Memory B cell (primary cell): ENCODE measurements at places on chromosomes 6 and 20.
A peak's percentile ranks its signal among the peaks of the same experiment; 100 is the strongest.

- H3K4me3 ChIP-seq = no peak overlapping the region
- H3K36me3 ChIP-seq = no peaks in the 10 kb centered on the region
- no peak overlapping the region for H3K27ac ChIP-seq
- H3K4me1 ChIP-seq = no peaks in the 10 kb centered on the region
- peaks cover 5% of the 10 kb centered on the region for H3K27me3 ChIP-seq
These were observed 18.5 kb downstream of the ATP9A start for GRCh38 chr20:51749674-51750036.

DNA sequence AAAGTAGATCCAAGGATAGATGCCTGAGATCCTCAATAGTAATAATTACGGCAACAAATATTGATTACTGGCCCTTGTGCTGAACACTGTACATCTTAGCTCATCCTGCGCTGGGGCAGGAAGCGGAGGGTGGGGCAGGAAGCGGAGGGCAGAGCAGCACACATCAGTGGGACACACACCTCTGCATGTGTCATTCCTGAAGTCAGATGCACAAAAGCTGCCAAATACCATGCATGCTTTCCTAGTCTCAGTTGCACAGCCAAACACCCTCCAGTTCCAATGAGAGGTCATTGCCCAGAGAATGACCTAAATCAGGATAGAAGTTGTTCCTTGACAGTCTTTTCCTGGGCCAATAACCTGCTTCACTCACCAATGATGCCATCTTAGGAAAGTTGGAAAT, 74.4 kb upstream of the FOXC1 start:
- H3K27ac ChIP-seq = no peak overlapping the region
- no peak overlapping the region for H3K4me3 ChIP-seq
- H3K36me3 ChIP-seq = no peaks in the 10 kb centered on the region
- no peaks in the 10 kb centered on the region for H3K27me3 ChIP-seq
- H3K4me1 ChIP-seq = no peaks in the 10 kb centered on the region
- DNase-seq = no peak

GRCh38 chr6:149861603-149862423, 2.3 kb downstream of the LRP11 start:
- no peaks in the 10 kb centered on the region for H3K36me3 ChIP-seq
- no peak for DNase-seq
- no peak overlapping the region for H3K27ac ChIP-seq
- H3K27me3 ChIP-seq = peaks cover 10% of the 10 kb centered on the region
- H3K4me3 ChIP-seq = peak overlapping the region; percentile 45

GRCh38 chr6:43287717-43288679, 10.1 kb upstream of the SLC22A7 start:
- H3K36me3 ChIP-seq = no peaks in the 10 kb centered on the region
- H3K27me3 ChIP-seq = peaks cover 21% of the 10 kb centered on the region
- no peak overlapping the region for H3K4me3 ChIP-seq
- peaks cover 5% of the 10 kb centered on the region for H3K4me1 ChIP-seq
- DNase-seq = no peak
- no peak overlapping the region for H3K27ac ChIP-seq

DNA sequence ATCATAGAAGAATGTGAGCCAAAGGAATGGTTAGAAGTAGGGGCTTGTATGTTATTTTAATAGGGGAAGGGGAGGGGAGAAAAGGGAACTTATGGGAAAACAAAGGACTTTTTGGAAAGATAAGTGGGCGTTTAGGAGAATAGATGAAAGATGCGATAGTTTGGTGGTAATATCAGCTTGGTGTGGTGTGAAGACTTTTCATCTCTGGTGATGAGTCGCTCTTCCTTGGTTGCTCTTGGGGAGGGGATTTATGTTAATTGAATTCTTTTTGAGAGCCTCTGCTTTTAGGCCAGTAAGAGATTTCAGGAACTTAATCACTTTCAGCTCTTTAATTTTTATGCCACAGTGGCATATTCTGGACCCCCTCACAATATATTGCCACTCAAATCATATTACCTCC, 10.8 kb downstream of the HECA start:
- peak overlapping the region; percentile 45 for H3K27ac ChIP-seq
- H3K4me3 ChIP-seq = peak overlapping the region; percentile 44
- H3K36me3 ChIP-seq = peaks cover 3% of the 10 kb centered on the region

- no peak for DNase-seq
- no peaks in the 10 kb centered on the region for H3K4me1 ChIP-seq
- H3K4me3 ChIP-seq = no peak overlapping the region
- H3K27ac ChIP-seq = no peak overlapping the region
These were observed 354.4 kb upstream of the KCNQ5 start for GRCh38 chr6:72267470-72267869.

DNA sequence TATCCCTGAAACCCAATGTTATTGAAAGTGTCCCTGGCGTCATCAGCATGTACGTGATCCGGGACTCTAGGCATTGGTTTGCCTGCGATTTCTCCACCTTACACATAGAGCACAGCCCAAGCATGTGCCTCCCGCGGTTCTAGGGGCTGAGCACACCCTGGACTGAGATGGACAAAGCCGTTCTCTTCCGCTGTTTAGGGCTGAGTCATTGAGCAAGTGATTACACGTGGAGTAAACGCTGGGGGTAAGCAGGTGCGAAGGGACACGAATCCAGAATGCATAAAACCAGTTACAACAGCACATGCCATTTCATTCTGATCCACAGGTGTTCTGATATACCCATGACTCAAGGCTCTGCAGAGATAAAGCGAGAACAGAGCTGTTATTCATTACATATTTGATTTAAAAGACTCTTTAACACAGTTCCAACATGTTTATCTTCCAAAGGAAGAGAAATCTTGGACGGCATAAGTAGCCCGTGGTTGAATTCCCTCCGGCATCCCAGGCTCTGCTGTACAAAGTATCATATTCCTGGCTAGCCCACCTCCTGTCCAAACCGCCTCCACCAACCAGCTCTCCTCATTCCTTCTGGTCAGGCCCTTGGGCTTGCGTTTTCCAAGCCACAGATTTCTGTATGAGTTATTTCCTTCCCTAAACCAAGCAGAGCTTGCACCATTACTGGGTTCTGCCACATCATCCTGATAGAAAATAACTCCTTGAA, 36.1 kb upstream of the THBS2 start:
- peaks cover 3% of the 10 kb centered on the region for H3K4me1 ChIP-seq
- H3K4me3 ChIP-seq = no peak overlapping the region
- H3K36me3 ChIP-seq = no peaks in the 10 kb centered on the region

- peaks cover 64% of the 10 kb centered on the region for H3K4me1 ChIP-seq
- H3K27ac ChIP-seq = peak overlapping the region; percentile 97
- peaks cover 5% of the 10 kb centered on the region for H3K36me3 ChIP-seq
- H3K27me3 ChIP-seq = no peaks in the 10 kb centered on the region
- peak overlapping the region; percentile 70 for H3K4me3 ChIP-seq
These were observed 12.8 kb downstream of the NFATC2 start for GRCh38 chr20:51529758-51530157.

DNA sequence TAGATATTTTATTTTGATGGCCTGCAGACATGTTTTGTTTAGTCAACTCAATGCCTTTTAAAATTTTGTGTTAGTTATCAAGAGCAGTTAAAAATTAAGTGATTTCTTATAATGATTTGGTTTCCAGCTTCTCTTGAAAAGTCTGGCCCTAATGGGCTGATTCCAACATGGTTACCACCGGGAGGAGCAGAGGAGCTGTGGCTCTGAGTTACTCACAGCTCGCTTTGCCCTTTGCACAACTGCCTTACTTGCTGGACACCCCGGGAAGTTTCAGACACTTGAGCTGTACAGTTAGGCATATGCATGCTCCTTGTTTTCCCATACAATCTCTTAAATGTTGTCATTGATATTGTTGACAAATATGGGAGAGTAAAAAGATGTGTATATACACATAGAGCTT, 173.1 kb upstream of the MMS22L start:
- H3K27me3 ChIP-seq = peaks cover 3% of the 10 kb centered on the region
- no peak overlapping the region for H3K27ac ChIP-seq
- H3K4me1 ChIP-seq = no peaks in the 10 kb centered on the region
- H3K36me3 ChIP-seq = no peaks in the 10 kb centered on the region
- no peak for DNase-seq

- H3K27ac ChIP-seq = no peak overlapping the region
- H3K4me3 ChIP-seq = no peak overlapping the region
- H3K36me3 ChIP-seq = peaks cover 1% of the 10 kb centered on the region
- DNase-seq = no peak
These were observed 1.5 kb upstream of the TPBG start for GRCh38 chr6:82362144-82362543.

DNA sequence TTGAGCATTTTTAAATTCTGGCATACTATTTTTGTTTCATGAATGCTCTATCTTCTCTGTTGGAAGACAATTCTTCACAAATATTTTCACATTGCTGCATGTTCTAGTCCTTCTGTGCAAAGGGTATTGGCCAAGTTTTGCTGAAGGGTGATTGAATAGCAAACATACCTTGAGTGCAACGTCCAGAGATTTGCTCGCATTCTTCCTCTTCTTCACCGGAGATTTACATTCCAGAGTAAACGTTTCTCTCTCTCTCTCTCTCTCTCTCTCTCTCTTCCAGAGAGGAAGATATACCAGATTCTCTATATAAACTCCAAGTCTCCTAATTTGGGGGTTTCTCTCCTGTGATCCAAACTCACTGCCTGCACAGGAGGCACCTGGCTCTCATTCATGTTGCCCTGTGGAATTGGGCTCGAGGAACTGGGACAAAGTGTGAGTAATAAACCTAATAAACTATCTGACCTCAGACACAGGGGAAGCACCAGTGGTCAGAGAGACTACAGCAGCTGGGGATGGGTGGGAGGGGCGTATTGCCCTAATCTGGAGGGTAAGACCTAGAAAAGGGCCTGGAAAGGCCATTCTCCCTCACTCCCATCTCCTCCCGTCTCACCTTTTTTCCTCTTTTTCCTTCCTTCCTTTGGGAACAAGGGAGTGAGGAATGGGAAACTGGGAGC, 1.1 kb upstream of the TREML1 start:
- peaks cover 20% of the 10 kb centered on the region for H3K27me3 ChIP-seq
- peaks cover 2% of the 10 kb centered on the region for H3K4me1 ChIP-seq
- DNase-seq = no peak
- peaks cover 5% of the 10 kb centered on the region for H3K36me3 ChIP-seq

DNA sequence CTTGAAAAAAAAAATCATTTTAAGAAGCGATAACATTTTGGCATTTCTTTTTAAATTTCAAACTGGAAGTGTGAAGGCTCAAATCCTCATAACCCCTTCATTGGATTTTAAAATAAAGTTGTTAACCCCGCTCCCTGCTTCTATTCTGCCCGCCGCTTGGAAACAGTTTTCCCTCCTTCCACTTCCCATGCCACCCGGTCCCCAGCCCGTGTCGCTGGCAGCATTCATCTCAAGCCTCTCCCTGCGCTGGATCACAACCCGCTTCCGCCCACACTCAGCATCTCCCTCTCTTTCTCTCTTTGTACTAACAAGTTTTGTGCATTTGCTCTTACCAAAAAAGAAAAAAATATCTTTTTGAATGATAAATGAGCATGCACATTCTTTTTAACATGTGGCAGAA, 15.4 kb upstream of the PDE10A start:
- no peaks in the 10 kb centered on the region for H3K4me1 ChIP-seq
- H3K4me3 ChIP-seq = no peak overlapping the region
- DNase-seq = no peak
- no peaks in the 10 kb centered on the region for H3K36me3 ChIP-seq
- no peak overlapping the region for H3K27ac ChIP-seq

- H3K4me1 ChIP-seq = peaks cover 3% of the 10 kb centered on the region
- no peak for DNase-seq
- peaks cover 1% of the 10 kb centered on the region for H3K36me3 ChIP-seq
- H3K27me3 ChIP-seq = peaks cover 26% of the 10 kb centered on the region
These were observed 14.7 kb downstream of the KCNQ2 start for GRCh38 chr20:63457737-63458136.

DNA sequence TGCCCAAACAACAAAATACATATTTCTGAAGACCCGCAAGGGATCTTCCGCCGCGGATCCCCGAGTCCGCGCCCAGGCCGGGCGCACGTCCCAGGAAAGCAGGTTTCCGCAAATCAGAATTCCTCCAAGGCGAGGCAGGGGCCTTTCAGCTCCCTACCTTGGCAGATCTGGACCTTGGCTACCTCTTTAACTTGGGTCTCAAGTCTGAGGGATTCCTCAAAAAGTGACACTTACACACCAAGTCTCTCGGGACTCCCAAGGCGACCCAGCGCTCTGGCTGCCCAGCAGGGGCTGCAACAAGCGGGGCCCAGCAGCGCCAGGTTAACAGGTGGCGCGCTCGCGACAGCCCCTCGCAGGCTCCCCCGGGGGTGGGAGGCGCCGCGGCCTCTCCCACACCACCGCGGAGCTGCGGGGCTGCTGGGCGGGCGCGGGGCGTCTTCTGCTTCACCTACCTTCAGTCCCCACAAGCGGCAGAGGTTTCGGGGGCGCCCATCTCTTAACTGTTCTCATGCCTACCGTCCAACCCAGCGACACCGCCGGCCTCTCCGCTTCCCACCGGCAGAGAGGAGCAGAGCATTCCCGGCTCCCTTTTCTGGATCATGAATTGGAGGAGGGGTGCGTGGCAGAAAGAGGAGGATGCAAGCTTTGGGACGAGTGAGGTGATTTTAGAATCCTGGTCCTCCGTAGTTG, 414 bp downstream of the SIM1 start:
- peaks cover 7% of the 10 kb centered on the region for H3K4me1 ChIP-seq
- no peak overlapping the region for H3K27ac ChIP-seq
- no peak for DNase-seq
- H3K4me3 ChIP-seq = no peak overlapping the region
- no peaks in the 10 kb centered on the region for H3K36me3 ChIP-seq

- DNase-seq = no peak
- H3K4me1 ChIP-seq = peaks cover 18% of the 10 kb centered on the region
- H3K27me3 ChIP-seq = no peaks in the 10 kb centered on the region
- H3K36me3 ChIP-seq = peaks cover 15% of the 10 kb centered on the region
These were observed 15.9 kb downstream of the OSBPL2 start for GRCh38 chr20:62254021-62254724.

DNA sequence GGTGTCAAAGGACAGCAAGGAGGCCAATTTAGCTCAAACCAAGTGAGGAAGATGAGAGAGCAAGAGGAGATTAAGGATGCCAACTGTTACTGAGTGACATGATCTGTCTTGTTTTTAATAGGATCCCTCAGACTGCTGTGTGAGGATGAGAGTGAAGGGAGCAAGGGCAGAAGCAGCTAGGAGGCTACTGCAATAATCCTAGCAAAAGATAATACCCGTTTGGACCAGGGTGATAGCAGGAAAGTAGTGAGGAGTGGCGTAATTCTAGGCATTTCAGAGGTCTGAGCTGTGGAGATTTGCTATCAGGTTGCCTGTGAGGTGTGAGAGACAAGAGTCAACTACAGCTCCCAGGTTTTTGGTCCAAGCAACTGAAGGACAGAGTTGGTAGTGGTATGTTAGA, 14.7 kb downstream of the UBE2V1 start:
- no peak for DNase-seq
- H3K27ac ChIP-seq = peak overlapping the region; percentile 1
- H3K4me3 ChIP-seq = no peak overlapping the region
- H3K36me3 ChIP-seq = peaks cover 21% of the 10 kb centered on the region
- peaks cover 28% of the 10 kb centered on the region for H3K4me1 ChIP-seq

GRCh38 chr20:3678856-3679720, 2.7 kb downstream of the ADAM33 start:
- DNase-seq = no peak
- no peak overlapping the region for H3K27ac ChIP-seq
- H3K36me3 ChIP-seq = no peaks in the 10 kb centered on the region
- peaks cover 31% of the 10 kb centered on the region for H3K27me3 ChIP-seq
- peaks cover 5% of the 10 kb centered on the region for H3K4me1 ChIP-seq

DNA sequence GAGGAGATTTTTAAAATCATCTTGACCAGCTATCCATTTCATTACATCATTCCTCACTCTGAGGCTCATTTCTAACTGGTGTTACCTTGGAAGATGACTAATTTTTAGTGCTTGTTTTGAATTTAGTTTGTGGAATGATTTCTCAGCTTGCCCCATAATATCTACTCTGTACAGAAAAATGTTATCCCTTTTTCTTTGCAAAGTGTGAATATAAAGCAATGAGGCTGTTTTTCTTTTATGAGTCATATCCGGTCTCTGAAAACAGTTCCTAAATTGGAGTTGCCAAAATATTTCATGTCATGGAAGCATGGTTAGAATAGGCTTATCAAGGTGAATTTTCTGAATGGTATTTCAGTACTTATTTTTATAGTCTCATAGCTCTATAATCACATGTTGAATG, 43.8 kb downstream of the FUT9 start:
- no peak overlapping the region for H3K27ac ChIP-seq
- H3K4me3 ChIP-seq = no peak overlapping the region
- H3K27me3 ChIP-seq = no peaks in the 10 kb centered on the region
